ENCODE measurements at places on chromosomes 3 and 15.

GRCh38 chr15:27846722-27847395 is 252.3 kb downstream of the OCA2 start:
- no peak for DNase-seq

DNA sequence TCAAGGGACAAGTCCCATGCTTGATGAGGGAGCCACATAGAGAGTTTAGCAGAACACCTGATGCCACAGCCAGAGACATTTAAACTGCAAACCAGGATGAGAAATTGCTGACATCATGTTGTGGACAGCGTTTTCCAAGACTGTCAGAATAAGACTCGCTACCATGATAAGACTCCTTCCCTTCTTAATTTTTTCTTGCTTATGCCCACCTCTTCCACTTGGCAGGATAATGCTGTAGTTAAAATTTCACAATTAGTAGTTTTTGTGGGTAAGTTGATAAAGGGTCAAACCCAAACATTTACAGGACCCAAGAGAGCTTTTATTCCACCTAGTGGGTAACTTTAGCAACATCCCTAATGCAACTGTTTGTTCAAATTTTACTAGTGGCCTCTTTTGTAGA is 3.0 kb upstream of the PIAS1 start:
- DNase-seq, result no peak

GRCh38 chr3:196559826-196560225 is 8.5 kb downstream of the WDR53 start:
- no peak for DNase-seq

- DNase-seq, result no peak
These were observed 92.6 kb upstream of the ZBTB20 start for GRCh38 chr3:115239717-115240116.

DNA sequence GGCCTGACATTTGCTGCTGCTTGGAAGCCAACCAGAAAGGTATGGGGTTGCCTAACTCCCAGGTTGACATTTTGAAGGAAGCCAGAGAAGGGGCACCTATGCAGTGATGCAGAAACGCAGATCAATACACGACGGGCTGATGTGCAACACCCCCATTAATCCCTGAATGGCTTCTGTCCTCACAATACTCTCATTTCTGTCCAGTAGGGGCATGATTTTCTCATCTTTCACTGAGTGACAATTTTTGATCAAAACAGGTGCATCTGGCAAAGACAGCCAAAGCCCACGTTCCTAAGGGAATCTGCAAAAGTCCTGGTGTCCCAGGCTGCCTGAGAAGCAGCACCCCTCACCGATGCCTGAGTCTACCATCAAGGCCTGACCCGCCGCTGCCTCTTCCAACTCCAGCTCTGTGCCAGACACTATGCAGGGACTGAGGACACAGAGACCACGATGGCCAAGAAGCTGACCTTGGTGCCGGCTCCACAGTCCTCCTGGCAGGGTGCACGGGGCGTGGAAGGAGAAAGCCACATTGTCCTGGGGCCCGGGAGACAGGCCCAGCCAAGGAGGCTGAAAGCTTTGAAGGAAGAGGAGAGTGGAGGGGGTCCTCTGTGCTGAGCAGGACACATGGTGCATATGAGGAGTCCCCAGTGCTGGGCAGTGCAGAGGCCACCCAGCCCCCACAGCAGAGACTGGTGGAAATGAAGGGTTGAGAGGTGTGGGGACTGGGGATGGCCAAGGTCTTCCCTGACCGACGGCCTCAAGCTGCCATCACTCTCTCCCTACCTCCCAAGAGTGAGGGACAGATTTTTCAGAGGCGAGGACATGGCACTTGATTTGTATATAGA is 159.6 kb downstream of the NUP210 start:
- DNase-seq, result no peak

DNA sequence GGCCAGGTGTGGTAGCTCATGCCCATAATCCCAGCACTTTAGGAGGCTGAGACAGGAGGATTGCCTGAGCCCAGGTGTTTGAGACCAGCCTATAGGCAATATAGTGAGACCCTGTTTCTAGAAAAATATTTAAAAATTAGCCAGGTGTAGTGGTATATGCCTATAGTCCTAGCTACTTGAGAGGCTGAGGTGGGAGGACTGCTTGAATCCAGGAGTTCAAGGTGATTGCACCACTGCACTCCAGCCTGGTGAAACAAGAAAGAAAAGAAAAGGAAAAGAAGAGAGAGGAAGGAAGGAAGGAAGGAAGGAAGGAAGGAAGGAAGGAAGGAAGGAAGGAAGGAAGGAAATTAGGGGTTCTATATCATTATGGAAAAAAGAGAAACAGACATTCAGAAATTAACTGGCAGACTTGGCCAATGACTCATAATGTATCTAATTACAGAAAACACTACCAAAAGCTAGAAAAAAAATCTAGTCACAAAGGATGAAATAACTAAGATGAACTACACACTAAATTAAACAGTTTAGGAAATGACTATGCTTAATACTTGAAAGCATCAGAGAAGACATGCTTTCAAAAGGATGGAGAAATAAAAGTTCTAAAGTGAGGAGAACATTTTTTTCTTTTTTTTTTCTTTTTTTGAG is 45.4 kb upstream of the TERB2 start:
- DNase-seq, result no peak

Measured in activated gamma-delta T cell treated with Interleukin-2 at 50 U/mL for 16 hours (primary cell).